Left cardiac atrium (tissue), 4 donors: ENCODE measurements at places on chromosomes 3 and 15. TPM values are rescaled to one million over a fixed set of nuclear protein-coding genes. Genes with fewer than 3 reads are reported as not detected.
A peak's percentile ranks its signal among the peaks of the same experiment; 100 is the strongest.

CHL1 gene
- 67.0 TPM for total RNA-seq

DNA sequence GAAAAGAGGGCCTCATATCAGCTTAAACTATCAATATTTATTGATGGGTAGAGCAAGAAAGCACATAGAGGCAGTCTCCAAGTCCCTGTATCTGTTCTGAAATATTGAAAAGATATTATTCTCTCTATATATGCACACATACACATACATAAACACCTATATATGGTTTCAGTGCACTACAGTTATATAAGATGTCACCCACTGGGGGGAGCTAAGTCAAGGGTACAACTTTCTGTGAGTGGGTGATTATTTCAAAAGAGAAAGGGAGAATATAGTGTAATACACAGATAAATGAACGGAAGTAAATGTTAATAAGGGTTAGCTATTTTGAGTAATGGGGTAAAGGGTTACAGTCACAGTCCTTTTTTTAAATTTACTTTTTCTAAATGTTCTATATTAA lies 8.8 kb downstream of the SNTN start:
- DNase-seq: no peak

LYZL4 gene
- not detected for total RNA-seq

GRCh38 chr3:195546130-195546560 lies 3.0 kb upstream of the PPP1R2 start:
- peak; percentile 57 for DNase-seq

SKOR1 gene
- 0.29 TPM for total RNA-seq

DNA sequence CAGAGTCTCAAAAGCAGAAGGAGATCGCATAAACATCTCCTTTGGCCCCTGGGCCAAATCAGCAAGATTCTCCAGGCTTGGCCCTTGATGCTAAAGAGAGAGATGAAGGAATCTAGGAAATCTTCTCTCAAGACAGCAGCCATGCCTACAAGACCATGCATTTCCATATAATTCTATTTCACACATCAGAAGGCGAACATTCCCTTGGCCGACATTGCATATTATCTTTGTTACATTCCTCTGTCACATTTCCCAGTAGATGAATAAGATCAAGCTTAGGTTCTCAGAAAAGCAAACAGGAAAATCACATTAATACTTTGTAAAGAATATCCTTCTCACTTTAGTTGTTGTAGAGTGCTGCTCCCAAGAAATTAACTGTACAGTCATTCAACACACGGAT lies 21.3 kb downstream of the GASK1A start:
- DNase-seq: no peak

- no peak for DNase-seq
Observed at GRCh38 chr3:173644086-173645082, 246.8 kb downstream of the NLGN1 start.

GRCh38 chr3:197226179-197226578 lies 72.2 kb downstream of the DLG1 start:
- DNase-seq: no peak

GOLGA8O gene
- total RNA-seq: 1.7 TPM

DNA sequence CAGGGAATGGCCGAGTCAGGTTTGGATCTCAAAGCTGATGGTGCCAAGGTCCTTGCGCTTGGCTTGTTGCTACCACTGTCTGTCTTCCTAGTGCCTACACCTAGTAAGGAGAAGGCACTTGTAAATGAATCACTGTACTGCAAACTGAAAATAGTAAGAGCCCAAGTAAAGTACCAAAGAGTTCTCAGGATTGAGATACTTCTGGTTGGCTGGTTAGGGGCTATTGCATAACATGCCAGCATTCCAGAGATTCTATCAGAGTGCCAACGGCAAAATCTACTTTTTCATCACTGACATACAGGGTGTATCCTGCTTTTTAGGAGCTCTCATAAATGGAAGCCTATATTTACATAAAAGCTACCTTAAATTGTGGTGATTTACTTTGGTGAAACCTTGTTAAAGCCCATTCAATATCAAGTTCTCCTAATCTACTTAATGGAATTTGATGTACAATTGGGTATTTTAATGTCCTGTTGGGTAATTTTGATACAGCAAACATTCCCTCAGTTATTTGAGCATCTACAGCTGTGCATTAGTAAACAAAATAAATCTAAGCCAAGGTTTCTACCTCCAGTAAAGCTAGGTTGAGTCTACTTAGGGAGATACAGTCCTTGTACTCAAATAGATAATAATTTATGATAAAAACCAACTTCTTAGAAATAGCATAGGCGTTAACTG lies 30.7 kb upstream of the CHD2 start:
- no peak for DNase-seq

SIDT1 gene
- 0.79 TPM for total RNA-seq

KBTBD12 gene
- 3.2 TPM for total RNA-seq

DNA sequence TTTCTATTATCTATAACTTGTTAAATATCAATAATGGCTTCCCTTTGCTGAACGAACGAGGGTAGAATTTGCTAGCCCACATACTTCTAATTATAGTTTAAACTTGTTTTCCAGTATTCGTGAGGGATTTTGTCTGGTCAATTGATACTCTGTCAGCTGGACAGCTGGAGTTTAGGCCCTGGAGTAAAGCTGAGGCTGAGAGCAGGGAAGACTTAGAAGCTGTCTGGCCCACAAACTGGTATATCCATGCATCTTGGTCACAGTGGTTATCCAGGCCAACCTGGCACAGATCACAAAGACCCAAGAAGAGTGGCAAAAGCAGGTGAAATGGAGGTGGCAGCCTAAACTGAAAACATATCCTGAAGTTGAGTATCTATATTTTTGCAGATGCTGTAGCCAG lies 19.3 kb downstream of the ARHGAP31 start:
- DNase-seq: no peak

DNA sequence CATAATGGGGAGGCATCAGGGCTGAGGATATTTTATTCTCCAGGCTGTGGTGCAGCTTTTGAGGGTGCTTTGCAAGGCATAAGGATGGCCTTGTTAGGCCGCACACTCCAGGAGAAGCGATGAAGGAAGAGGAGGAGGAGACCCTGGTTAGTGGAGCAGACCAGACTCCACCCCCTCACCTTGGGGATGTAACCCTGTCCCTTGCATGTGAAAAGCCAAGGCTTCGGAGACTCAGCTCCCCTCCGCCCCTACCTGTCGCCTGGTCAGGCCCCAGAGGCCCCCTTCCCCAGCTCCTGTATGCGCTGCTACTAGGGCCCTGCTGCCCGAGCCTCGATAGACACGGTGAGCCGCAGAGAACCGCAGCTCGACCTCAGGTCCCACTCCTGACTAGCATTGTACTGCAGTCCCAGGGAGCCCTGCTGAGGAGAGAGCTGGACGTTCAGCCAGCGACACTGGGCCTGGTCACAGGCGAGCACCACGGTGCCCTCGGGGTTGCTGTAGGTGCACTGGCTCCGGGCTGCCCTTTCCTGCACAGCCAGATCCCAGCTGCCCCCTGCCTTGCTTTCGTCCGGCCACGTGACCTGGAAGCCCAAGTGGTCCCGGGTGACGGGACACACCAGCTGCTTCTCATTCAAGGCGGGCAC lies 10.2 kb downstream of the CPN2 start:
- DNase-seq: no peak

XIRP1 gene
- 160 TPM for total RNA-seq

DNA sequence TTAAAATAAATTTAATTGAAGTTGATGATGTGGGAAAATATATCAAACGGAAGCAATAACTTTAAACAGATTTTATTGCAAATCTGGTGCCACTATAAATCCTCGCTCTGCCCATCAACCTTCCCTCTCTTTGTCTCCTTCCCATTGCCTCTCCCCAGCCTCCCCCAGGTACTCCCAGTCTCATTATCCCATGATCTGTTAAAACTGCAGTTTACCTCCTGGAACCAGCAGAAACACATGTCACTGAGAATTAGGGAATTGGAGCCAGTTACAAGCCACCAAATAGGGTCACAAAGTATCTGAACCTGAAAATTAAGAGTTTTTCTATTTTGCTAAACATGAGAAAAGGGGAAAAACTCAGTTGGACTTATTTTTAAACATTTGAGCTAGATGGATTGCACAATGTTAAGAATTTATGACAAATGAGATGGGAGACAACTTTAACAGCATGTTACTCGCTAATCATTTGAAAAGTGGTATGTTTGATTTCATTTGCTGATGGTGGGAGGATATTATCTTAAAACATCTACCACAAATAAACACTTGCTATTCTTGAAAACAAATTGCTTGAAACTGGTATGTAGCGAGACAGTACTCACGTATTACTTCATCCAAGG lies 2.4 kb downstream of the PLCH1 start:
- DNase-seq: no peak

IL17RD gene
- total RNA-seq: 3.9 TPM

MASP1 gene
- total RNA-seq: 12.8 TPM

SLC2A2 gene
- not detected for total RNA-seq

GRCh38 chr3:11195721-11196332 lies 41.5 kb downstream of the HRH1 start:
- DNase-seq: no peak

NTRK3 gene
- 6.9 TPM for total RNA-seq

CD86 gene
- total RNA-seq: 3.1 TPM

DNA sequence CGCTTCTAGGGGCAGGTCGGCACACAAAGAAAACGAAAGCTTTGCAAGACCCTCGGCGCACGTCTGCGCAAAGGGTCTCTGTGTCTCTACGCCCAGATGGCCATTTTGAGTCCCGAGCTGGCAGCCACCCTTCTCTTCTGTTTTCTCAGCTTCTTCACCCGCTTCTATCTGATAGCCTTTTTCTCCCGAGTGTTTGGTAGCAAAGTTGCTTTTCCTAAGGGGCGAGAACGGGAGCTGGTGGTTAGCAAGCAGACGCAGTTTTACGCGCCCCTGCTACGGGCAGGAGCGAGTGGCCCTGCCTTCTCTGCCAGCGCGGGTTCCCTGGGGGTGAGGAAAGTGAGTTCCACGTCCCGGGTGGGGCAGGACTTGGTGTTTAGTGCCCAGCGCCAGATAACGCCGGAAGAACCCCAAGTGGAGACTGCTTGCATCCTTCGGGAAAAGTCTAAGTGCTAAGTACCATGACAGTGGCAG lies 2.9 kb upstream of the MKRN2 start:
- DNase-seq: peak; percentile 32

CCDC54 gene
- total RNA-seq: not detected

XPC gene
- 10.6 TPM for total RNA-seq

GRCh38 chr3:100781301-100781700 lies 72.0 kb downstream of the TFG start:
- no peak for DNase-seq

DNA sequence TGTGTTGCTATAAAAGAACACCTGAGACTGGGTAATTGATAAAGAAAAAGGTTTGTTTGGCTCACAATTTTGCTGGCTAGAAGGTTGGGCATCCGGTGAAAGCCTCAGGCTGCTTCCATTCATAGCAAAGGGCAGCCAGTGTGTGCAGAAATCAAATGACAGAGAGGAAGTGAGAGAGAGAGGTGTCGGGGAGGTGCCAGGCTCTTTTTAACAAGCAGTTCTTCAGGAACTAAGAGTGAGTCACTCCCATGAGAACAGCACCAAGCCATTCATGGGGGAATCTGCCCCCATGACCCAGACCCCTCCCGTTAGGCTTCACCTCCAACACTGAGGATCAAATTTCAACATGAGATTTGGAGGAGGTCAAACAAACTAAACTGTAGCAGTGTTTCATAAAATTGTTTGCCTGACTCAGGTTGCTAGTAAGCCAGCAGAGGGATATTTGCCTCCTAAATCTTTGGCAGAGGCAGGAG lies 4.5 kb upstream of the PARP15 start:
- peak; percentile 24 for DNase-seq

DNA sequence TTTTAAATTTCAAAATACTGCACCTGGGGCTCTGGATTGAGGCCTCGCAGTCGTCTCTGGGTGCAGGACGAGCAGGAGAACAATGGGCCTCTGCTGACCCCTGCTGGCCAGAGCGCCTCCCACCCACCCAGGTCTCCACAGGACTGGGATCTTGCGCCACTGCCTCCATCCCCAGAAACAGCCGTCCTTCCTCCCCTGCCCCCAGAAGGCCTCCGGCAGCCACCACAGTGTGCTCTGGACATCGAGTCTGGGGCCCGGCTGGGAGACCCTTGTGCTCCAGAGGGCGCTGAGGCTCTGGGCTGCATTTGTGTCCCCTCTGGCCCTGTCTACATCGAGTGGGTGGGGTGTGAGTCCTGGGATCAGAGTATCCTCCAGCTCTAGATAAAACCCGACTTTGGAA lies 6.7 kb upstream of the ACSBG1 start:
- DNase-seq: peak; percentile 85

GRCh38 chr3:139718415-139718814 lies 40.6 kb upstream of the NMNAT3 start:
- DNase-seq: peak; percentile 37

- DNase-seq: peak; percentile 28
Observed at GRCh38 chr15:64635499-64636495, 139.6 kb downstream of the RBPMS2 start.

DNA sequence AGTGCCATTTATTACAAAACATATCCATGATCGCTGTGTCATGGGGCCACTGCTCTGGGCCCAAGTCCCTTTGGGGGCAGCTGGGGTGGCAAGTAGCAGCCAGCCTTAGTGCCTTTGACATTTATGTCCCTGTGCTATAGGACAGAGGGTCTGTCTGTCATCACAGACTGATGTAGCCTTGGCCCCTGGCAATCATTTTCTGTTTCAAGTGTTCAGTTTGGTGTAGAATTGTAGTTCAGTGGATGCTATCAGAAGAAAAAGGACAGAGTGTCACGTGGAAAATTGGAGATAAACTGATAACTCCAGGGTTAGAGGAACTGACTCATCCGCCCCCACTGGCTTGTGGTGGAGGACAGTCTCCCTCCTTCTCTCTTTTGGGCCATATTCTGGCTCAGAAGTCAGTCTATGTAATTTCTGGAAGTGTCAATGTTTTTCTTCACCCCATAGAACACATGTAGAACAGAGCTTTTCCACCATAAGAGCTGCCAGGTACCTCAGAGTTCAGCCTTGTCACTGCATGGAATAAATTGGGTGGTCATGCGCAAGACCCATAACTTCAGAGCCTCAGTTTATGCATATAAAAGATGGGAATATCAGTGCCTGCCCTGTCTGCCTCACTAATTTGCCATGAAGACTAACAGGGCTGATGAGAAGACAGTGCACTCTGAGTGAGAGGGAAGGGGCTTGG lies 4.5 kb upstream of the MRPS22 start:
- no peak for DNase-seq

GRCh38 chr3:128813097-128813496 lies 66.3 kb upstream of the ACAD9 start:
- DNase-seq: peak; percentile 33

AMT gene
- total RNA-seq: 13.9 TPM

PLCH1 gene
- 1.3 TPM for total RNA-seq

DNA sequence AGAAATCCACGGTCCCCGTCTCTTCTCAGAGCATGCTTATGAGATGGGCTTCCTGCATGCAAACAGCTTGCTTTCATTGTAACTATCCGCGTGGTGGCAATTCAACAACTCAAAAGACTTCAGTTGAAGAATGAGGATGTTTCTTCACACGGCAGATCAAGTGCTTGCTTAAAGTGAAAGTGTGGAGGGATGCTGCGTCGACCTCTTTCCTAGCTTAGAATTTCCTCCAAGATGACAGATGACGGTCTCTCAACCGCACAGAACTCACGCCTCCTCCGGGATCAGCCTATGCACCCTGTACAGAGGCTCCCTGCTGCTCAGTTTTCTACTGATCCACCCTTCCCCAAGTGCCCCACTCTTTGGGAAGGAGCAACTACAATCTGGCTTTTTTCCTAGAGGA lies 47.8 kb downstream of the PCSK6 start:
- no peak for DNase-seq
